ENCODE measurements at places on chromosomes 5 and 9.

GRCh38 chr5:55535199-55535905 is 588 bp upstream of the PLPP1 start:
- no peak for DNase-seq

- peak; percentile 82 for DNase-seq
Measured at GRCh38 chr9:132877824-132878694, at the start of gene AK8. Gene AK8, minus strand, starts transcription at chr9:132878284. Its CDS starts 29 bp downstream, at chr9:132878255.

DNA sequence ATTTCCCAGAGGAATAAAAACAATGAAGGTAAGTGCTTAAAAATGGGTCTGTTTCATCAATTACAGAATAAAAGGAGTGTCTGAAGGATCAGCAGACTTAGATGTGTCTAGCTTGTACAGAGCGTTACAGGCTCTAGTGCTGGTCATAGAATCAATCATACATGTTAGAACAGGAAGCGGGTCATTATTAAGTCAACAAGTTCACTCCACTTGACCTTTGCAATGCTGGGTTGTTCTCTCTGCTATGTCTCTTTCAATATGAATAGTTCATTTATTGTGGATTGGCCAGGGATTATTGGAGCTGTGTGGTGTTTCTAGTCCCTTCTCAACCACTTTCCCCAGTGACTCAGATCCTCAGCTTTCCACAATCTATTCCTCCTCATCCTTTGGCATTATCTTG is 20.7 kb upstream of the EGFLAM start:
- no peak for DNase-seq

- DNase-seq = no peak
Measured at GRCh38 chr9:105333811-105334210, 89.4 kb downstream of the SLC44A1 start.

GRCh38 chr9:72039532-72039931 is 20.9 kb downstream of the C9orf57 start:
- no peak for DNase-seq

DNA sequence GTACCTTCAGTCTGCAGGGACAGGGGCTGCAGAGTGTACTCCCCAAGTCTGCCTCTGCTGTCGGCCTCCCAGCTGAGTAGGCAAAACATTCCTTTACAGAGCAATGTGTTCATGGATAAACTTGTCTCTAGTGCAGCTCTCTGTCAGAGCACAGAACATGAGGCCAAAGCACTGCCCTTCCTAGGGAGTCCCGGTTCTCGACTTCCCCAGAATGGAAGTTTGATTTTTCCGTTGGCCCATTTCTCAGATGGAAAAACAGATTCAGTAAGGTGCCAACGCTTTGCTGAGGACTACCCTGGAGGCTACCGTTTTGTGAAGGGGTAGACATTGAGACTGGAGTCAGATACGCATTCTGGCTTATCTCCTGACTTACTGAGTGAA is 422 bp upstream of the TRIM32 start:
- DNase-seq = no peak

DNA sequence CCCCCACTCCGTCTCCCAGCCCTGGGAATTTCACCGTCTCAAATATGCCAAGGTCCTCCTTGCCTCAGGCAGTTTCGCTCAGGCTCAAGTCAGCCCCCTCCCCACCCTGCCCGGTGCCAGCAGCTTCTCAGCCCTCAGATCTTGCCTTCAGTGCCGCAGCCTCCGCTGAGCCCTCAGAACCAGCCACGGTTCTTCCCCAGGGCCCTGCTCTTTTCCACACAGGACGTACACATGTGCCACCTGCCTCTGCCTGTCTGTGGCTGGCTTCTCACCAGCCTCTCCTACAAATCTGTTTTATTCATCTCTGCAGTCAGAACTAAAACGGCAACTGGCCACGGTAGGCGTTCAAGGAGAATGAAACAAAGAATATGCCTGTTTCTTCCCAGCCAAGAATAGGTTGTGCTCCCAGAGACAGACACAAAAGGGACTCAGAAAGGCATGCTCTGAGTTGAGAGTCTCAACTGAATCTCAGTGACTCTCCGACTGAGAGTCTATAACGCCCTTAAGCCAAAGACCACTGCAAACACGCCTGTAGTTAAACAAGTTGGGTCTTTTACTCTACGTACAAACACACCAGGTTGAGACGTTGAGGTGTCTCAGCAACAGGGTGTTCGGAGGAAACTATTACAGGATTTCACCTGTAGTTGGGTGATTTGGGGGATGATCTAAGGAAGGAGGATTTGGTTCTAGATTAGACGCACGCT is 10.6 kb upstream of the GRIN1 start:
- no peak for DNase-seq

DNA sequence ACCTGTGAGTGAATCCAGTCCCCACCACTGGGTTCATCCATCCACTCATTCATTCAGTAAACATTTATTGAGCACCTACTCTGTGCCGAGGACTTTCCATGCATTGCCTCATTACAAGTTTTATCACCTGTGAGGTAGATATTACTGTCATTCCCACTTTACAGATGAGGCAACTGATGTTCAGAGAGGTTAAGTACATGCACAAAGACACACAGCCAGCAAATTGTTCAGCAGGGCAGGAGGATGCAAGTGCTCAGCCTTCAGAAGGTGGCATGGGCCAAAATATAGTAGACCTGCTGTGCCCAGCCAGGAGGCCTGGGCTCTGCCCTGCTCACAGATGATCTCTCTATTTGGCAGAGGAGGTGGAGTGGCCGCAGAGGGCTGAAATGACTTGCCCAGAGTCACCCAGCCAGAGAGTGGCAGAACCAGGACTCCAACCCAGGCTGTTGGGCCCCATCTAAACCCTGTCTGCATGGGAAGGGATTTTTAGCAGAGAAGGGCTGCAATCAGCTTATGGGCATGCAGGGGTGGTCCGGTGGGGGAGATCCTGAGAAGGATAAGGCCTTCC is 7.6 kb upstream of the NEURL1B start:
- no peak for DNase-seq

- DNase-seq = no peak
Measured at GRCh38 chr9:68530618-68531017, 10.1 kb downstream of the TMEM252 start.

- DNase-seq = no peak
Measured at GRCh38 chr5:169190849-169191248, 110.1 kb downstream of the SLIT3 start.

DNA sequence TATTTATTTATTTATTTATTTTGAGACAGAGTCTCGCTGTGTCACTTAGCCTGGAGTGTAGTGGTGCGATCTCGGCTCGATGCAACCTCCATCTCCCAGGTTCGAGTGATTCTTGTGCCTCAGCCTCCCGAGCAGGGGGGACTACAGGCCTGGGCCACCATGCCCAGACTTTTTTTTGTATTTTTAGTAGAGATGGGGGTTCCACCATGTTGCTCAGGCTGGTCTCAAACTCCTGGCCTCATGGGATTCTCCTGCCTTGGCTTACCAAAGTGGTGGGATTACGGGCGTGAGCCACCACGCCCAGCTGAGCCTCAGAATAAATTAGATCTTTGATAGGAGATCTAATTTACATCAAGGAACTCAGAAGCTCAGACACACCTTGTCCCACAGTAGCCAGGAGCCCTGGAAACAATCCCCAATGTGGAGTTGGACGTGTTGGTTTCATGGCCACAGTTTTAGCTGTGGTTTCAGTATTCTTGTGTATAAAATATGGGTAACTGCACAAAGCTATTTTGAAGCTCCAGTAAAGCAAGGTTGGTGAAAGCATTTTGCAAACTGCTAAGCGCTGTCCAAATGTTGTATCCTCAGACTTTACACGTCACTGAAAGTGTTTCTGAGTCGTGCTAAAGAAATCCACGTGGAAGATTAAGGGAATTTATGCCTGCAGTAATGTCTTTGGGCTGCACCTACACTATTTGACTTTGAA is 3.0 kb upstream of the HNRNPAB start:
- DNase-seq = no peak

- no peak for DNase-seq
Measured at GRCh38 chr9:87742813-87743428, 17.0 kb downstream of the CTSL start.

DNA sequence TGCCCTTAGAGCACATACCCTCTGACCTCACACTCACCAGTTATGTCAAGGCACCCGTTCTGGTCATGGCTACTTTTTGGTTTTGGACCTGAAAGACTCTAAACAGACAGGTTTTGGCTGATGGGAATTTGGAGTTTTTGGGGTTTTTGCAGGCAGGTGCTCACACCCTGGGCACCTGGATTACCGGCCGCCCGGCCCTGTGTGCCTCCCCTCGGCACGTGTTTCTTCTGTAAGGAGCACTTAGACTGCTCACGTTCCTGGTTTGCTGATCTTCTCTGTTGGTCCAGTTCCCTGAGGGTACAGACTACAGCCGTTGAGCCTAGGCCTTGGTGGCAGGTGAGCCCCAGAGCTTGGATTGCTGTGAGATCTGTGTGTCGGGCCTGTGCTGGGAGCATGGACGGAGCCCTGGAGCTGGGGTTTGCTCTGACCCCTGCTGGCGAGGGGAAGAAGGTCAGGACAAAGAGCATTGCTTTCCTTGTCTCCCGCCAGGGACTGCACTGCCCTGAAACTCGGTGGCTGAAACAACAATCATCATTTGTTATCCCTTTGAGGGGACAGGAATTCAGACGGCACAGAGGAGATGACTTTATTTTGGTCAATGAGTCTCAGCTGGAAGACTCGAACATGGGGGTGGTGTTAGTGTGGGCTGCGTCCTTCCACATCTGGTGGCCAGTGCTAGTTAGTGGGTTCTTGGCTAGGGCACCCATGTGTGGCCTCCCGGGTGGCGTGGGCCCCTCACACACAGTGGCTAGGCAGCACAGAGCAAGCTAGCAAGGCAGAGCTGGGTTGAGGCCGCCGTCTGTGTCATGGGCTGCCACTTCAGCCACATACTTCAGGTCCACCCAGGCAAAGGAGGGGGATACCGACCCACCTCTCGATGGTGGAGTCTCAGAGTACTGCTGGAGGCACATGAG is 76.4 kb downstream of the EHMT1 start:
- peak; percentile 49 for DNase-seq

DNA sequence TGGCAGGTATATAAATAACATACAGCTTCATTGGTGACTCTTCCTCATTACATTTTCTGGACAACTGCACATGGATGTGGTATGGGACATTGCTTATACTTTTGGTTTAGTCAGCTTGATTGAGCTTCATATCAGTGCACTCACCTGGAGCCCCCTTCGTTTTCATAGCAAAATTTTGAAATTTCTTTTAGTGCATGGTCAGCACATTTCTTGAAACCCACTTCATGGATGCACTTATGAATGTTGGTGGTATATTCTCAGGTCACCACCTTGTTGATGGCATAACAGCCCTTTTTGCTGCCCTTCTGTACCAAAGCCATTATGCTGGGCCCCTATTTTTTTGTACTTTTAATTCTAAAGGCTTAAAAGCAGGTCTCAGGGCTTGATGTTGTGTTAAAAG is 16.7 kb upstream of the LRRC70 start:
- DNase-seq = no peak

DNA sequence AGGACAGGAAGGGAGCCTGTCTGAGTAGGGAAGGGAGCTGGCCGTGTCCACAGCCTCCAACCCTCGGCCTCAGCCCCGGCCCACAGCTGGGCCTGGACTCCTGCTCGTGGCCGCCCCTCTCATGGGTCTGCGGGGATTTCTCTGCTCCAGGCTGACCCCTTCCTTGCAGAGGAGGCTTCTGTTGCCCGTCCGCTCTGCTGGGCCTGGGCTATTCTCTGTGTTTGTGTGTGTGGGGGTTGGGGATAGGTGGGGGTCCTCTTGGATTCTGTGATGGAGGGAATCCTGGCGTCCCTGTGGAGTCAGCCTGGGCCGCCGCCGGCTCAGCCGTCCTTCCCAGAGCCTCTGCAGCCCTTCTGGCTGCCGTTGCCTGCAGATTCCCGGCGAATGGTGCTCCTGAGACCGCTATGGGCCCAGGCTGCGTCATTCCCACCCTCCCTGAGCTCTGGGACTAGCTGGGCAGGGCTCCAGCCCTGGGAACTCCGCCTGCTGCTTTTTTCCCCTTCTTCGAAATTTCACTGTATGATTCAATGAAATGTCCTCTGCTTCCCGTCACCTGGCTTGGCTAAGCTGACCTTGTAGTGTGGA is 64.2 kb downstream of the FGF18 start:
- no peak for DNase-seq

DNA sequence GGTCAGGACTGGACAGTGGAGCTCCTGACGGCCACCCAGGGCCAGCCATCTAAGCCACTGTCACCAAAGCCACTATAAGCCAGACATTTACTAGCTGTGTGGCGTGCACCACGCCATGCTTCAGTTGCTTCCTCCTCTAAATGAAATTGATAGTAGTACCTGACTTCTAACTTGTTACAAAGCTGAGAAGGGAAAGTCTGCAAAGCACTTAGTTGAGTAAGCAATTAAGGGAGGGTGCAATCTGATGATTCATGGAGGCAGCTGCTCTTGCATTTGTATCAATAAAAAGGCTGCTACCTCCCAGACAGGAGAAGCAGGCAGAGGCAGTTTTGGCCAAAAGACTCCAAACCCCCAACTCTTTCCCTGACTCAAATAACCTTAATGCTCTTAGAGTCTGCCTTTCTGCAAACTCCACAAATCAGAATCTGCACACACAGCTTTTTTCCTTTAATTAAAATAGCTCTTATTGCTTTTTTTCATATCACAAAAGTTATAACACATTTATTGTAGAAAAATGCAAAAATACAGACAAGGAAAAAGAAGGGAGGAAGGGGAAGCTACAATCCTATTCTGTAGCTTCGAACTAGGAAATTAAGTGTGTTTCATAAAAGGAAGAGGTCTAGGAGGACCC is 19.3 kb upstream of the RAPGEF1 start:
- DNase-seq = no peak

GRCh38 chr5:138961729-138962128 is 86.6 kb upstream of the LRRTM2 start:
- no peak for DNase-seq

GRCh38 chr9:131701436-131701781 is 38.5 kb downstream of the RAPGEF1 start:
- DNase-seq = no peak

DNA sequence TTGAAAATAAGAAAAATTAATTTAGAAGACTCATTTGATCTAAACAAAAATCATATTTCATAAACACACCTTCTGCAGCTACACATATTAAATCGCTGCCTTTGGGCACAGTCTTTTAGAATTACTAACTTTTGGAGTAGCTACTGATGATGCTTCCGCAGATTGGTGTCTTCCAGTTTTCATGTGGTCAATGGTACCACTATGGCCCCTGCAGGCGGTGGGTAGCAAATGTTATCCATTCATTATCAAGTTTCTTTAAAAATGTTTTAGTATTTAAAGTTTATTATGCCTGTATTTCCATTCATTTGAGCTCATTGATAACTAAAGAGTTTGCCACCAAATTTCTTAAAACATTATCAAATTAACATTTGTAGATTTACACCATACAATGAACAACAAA is 122.9 kb upstream of the GRAMD2B start:
- no peak for DNase-seq

- DNase-seq = no peak
Measured at GRCh38 chr9:128142596-128142995, 6.7 kb upstream of the LCN2 start.
